Omental fat pad (tissue), 4 donors: ENCODE measurements at places on chromosomes 3 and 15.

GRCh38 chr3:147393943-147394883 lies 12.1 kb downstream of the ZIC4 start:
- DNase-seq: no peak

DNA sequence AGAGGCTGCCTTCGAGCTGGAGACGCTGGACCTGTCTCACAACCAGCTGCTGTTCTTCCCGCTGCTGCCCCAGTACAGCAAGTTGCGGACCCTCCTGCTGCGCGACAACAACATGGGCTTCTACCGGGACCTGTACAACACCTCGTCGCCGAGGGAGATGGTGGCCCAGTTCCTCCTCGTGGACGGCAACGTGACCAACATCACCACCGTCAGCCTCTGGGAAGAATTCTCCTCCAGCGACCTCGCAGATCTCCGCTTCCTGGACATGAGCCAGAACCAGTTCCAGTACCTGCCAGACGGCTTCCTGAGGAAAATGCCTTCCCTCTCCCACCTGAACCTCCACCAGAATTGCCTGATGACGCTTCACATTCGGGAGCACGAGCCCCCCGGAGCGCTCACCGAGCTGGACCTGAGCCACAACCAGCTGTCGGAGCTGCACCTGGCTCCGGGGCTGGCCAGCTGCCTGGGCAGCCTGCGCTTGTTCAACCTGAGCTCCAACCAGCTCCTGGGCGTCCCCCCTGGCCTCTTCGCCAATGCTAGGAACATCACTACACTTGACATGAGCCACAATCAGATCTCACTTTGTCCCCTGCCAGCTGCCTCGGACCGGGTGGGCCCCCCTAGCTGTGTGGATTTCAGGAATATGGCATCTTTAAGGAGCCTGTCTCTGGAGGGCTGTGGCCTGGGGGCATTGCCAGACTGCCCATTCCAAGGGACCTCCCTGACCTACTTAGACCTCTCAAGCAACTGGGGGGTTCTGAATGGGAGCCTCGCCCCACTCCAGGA lies 21.1 kb downstream of the NRROS start:
- no peak for DNase-seq

DNA sequence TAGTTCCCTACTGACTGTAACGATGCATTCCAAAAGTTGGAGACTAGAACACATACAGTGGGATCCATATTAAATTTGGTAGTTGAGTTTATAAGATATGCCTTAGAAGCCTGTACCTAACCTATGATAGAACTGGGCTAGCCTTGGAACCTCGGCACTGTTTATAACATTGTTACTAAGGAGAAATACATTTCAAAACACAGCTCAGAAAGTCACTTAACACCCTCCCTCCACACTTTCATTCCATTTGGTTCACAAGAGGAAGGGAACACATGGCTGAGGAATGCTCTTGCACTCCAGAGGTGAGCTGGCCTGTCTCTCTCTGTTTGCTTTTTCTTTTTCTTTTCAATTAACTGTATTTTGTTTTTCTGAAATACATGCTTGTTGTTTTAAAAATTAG lies 48.7 kb upstream of the TSC22D2 start:
- DNase-seq: no peak

- no peak for DNase-seq
These were observed 52.4 kb downstream of the PRKCI start for GRCh38 chr3:170274641-170275040.

GRCh38 chr3:158165141-158165655 lies 55.3 kb downstream of the RSRC1 start:
- DNase-seq: no peak

GRCh38 chr15:71245588-71245987 lies 130.3 kb downstream of the THSD4 start:
- no peak for DNase-seq

GRCh38 chr15:56496635-56497034 lies 31.7 kb upstream of the MNS1 start:
- no peak for DNase-seq

GRCh38 chr3:5262507-5262906 lies 75.0 kb downstream of the EDEM1 start:
- DNase-seq: no peak

DNA sequence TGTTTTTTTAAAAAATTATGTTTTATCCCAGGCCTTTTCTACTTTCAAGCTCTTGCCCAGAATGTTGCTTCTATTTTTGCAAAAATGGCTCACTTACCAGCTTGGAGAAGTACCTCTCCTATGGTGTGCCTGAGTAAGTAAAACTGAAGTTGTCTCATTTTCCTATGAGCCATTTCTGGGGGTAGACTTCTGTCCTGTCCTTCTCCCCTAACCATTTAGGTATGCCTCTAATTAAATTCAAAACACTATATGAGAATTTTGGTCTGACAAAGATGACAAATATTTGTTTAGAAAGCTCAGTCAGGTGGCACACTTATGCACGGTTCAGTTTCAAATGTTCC lies 282.5 kb upstream of the ICE2 start:
- no peak for DNase-seq

DNA sequence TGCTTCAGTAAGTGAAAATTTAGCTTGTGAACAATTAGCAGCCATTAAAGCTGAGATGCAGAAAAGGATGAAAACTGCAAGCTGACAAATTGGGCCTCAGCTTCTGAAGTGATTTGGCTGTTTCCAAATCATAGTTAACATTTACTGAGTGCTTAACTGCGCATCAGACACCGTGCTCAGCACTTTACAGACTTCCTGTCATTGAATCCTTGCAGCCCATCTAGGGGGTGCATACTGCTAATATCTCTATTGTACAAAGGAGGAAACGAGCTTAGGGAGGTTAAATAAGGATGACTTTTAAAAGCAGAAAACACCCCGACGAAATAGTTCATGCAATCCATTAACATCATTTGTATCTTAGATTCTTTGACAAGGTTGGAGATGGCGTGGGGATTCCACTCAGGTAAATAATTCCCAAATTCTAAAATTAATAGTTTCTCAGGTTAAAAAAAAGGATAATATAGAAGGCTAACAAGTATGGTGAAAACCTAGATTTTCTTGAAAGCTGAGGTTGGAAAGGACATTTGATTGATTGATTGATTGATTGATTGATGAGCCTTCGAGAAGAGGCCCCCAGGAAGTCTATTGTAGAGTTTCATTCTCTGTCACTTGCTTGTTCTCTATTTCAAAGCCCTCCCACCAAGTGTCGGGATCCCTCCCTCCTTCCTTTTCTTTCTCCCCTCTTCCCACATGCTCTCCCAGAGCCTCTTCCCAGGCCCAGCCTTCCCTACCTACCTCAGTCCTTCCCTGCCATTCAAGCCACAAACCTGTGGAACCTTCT lies 23.5 kb upstream of the EPHB3 start:
- DNase-seq: no peak

DNA sequence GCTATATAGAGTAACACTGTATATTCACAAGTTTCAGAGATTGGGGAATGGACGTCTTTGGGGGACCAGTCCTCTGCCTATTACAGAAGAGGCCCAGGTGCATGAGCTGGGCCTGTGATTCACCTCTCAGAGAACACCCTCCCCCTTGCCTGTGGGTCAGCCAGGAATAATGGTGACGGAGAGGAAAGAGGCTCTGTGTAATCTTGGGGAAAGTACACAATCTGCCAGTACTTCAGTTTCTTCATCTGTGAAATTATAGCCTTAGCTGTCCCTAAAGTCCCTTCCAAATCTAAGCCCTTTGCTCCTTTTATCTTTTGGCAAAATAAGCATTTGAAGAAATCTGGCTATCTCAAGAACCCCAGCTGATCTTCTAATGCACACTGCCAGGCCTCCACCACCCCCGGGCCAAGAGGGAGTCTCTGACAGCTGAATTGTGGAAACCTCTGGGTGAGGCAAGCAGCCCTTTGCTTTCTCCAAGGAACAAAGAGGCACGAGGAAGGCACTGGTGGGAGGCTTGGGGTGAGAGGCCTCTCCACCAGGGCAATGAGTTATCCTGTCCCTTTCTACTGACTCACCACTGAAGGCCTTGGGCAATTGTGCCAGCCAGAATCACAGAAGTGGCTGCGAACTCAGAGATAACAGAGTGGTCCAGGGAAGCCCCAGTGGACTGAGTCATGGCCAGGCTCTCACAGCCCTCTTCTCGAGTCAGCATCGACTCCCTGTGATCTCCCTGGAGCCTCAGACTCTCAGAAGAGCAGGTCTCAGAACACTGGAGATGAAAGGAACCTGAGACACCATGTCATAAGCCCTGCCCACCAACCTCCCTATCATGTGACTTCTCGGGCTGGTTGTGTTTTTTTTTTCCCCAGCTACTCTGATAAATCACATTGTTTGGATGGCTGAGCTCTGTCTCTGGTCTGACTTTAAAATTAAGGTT lies 31.8 kb downstream of the CCNL1 start:
- DNase-seq: peak; percentile 73

DNA sequence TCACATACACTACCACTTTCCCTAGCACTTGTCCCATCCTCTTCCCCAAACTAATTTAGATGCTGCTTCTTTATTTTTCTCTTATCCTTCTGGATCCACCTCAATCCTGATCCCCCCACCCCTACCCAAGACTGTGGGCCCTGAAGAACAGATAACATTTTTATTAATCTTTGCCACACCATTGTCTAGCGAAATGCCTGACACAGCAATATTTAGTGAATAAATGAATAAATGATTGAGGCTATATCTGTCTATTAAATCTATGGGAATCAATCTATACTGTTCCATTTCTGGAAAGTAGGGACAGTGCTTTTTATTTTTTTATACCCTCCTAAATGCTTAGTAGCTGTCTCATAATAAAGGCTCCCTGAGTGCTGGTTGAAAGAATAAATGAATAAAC lies 32.9 kb upstream of the LRRC3B start:
- no peak for DNase-seq

DNA sequence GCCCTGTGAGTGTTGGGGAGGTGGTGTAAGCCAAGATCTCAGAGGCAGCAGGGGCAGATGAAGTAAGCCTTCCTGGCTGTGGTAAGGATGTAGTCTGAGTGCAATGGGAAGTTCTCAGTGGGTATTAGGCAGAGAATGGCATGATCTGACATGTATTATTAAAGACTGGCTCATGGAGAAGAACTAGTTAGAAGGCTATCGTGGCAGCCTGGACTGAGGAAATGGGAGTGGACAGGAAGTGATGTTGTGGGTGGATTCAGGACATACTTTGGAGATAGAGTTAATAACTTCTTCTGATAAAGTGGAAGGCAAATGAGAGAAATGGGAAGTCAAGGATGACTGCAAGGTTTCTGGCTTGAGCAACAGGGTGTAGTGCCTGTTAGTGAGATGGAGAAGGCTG lies 250.9 kb upstream of the CFAP20DC start:
- no peak for DNase-seq

DNA sequence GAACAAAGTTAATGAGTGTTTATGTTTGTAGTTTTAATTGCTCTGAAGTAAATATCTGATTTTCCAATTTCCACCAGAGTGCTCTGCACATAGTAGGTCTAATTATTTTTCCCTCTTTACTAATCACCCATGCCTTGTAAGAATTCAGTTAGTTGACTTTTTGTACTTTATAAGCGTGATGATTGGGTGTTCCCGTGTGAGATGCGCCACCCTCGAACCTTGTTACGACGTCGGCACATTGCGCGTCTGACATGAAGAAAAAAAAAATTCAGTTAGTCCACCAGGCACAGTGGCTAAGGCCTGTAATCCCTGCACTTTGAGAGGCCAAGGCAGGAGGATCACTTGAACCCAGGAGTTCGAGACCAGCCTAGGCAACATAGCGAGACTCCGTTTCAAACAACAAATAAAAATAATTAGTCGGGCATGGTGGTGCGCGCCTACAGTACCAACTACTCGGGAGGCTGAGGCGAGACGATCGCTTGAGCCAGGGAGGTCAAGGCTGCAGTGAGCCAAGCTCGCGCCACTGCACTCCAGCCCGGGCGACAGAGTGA lies 507 bp upstream of the VHL start:
- DNase-seq: no peak

GRCh38 chr3:171133796-171134569 lies 107.5 kb upstream of the SLC2A2 start:
- no peak for DNase-seq

DNA sequence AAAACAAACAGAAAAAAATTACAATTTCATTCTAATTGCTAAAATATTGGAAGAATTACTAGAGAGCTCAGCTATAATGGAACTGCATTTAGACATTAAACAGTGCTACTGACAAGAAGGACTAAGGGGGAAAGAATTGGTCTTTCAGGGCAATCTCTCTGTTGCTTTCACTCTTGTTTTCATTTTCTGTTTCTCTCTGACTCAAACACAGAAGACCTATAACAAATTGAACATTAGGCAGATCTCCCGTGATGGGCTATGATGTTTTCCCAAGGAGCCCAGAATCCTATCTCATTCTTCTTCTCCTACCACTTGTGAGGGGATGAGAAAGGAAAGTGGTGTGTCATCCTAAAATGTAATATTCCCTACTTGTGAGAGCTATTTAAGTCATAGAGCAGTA lies 358.0 kb upstream of the TGFBR2 start:
- DNase-seq: no peak

DNA sequence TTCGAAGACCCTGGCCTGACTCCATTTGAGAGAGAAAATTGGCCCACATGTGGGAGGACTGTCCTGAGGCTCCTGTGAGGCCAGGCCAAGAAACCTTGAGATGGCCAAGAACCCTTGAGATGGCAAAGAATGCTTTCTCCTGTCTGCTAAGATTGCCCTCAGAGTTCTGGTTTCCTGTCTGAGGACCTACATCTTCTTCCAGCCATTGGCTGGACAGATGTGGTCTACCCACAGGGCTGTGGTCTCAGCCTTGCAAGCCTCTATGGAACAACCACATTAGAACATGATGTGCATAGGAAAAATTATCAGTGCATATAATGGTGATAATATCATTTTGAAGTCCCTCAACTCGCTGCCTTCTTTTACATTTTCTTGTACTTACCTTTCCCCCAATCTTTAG lies 10.8 kb upstream of the RASA2 start:
- DNase-seq: no peak

DNA sequence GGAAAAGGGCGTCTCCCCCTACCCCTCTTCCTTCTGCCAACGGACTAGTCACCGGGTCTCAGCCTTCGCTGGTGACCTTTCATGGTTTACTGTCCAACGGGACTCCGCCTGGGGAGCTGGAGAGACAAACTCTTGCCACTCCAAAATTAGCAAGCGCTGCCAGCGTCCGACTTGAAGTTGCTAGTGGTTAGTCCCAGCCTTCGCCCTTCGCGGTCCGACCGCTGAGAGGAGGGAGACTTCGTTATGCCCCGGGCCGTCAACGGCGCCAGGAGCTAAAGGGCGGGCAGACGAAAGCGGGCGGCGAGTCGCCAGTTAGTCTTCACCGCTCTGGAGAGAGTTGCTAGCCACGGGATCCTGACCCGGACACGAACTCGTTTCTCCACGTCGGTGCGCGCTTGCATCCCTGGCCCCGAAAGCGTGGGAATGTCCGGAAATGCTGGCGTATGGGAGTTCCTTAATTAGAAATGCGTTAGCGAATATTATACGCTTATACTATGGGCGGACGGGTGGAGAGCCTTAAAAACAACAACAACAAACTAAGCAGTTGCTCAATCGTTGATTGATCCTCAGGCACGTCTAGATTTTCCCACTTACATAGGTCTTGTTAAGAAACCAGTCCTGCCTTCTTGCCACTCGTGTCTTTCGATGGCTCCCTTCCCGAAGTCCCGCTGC lies 716 bp downstream of the SMC4 start:
- DNase-seq: peak; percentile 29

DNA sequence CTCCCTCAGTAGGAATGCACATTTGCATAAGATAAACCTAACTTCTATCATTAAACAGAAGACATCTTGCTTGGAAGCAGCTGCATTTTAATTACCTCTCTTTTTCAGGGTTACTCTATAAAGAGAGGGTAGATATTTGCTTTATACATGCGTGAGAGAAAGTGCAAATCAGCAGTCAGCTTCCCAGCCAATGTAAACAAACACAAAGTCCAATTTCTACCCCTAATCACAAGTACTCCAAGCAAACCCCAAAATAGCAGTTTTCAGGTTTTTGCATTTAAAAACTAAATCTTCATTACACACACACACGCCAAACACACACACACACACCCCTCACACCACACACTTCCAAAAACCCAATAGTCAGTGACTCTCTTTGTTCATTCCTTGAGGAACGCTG lies 303.9 kb upstream of the ALCAM start:
- no peak for DNase-seq
